ENCODE measurements at places on chromosomes 2 and 18. TPM values are rescaled to one million over a fixed set of nuclear protein-coding genes. Genes with fewer than 3 reads are reported as not detected.

MSTN gene
- not detected for polyA plus RNA-seq

- no peak for DNase-seq
Observed at GRCh38 chr2:129813404-129813803, 166.1 kb upstream of the RAB6C start.

GRCh38 chr2:29129586-29130281 lies 14.5 kb downstream of the CLIP4 start:
- no peak for DNase-seq

GRCh38 chr18:11752116-11752911 lies 63.2 kb downstream of the GNAL start:
- DNase-seq = no peak

GRCh38 chr2:120936476-120937334 lies 201.0 kb downstream of the GLI2 start:
- DNase-seq = no peak

CFC1 gene
- not detected for polyA plus RNA-seq

LGALSL gene
- not detected for polyA plus RNA-seq

CFAP221 gene
- not detected for polyA plus RNA-seq

GRCh38 chr2:164808776-164809175 lies 32.8 kb downstream of the COBLL1 start:
- no peak for DNase-seq

RNU2-63P gene
- 6.3 TPM for polyA plus RNA-seq

ACVR2A gene
- 4.1 TPM for polyA plus RNA-seq

DNA sequence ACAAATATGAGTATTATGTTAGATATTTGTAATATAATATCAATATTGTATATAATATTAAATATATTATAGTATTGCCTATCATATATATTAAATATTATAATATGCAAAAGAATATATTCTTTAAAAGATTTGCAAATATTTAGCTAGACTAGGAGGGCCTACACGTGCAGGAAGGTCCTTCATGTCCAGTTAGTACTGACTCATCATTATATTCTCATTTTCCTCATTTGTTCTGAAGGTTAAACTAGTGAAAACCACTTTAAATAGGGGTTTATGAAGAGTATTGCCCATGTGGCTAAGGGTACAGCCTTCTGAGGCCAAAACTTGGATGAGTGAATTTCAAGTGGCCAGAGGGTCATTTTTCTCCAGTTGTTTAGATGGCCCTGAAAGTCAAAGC lies 293.0 kb upstream of the VRK2 start:
- DNase-seq = no peak

DNA sequence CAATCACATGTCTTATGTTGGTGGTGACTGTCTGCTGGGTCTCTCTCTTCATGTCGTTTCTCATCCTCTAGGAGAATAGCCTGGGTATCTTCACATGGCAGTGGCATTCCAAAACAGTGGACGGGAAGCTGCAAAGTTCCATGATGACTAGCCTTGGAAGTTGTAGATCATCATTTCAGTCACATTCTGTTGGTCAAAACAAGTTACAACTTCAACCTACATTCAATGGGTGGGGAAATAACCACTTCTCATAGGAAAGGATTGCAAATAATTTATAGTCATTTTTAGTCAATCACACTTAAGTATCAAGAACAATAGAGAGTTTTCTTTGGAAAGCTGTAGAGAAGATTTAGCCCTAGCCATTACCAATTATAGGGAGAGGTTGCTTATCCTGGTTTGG lies 395.0 kb upstream of the CDH2 start:
- no peak for DNase-seq

- DNase-seq = no peak
Observed at GRCh38 chr2:148459377-148459778, 185.2 kb upstream of the EPC2 start.

GRCh38 chr2:98467082-98467536 lies 22.5 kb downstream of the INPP4A start:
- no peak for DNase-seq

C2orf42 gene
- 21.9 TPM for polyA plus RNA-seq

DNA sequence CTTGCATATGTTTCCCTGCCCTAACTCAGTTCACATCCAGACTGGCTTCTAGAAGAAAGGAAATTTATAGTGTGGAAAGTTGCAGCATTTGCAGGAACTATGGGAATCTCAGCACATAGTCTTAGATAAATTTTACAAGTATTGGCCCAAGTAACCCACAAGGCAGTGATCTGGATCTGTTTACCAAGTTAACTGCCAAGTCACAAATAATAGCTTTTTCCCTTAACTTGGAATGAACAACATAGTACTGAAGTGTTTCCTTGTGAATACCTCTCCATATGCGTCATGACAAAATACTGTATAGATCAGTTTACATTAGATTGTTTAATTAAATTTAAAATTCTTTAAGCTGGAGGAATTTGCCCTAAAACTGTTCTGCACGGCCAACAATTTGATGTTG lies 255.8 kb upstream of the EPAS1 start:
- no peak for DNase-seq

DNA sequence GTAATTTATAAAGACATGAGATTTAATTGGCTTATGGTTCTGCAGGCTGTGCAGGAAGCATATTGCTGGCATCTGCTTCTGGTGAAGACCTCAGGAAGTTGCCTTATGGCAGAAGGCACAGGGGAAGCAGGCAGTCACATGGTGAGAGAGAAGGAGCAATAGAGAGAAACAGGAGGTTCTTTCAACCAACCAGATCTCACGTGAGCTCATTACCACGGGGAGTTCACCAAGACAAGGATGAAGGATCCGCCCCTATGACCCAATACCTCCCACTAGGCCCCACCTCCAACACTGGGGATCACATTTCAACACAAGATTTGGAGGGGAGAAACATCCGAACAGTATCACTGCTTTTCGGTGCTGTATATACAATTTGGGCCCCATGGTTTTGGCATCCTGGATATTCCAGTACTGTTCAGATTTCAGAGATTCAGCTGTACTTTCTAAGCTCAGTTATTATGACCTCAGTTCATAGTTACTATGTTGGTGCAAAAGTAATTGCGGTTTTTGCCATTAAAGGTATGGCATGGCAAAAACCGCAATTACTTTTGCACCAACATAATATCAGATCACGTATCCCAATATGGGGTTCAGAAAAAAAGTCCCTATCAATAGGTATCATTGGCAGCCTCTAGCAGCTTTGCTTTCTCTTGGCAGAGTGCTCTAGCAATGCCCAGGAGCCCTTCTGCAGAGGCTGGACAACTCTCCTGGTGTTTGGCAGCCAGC lies 189.6 kb upstream of the SIX3 start:
- peak; percentile 22 for DNase-seq

- no peak for DNase-seq
Observed at GRCh38 chr2:132438691-132439090, 22.1 kb downstream of the GPR39 start.

DNA sequence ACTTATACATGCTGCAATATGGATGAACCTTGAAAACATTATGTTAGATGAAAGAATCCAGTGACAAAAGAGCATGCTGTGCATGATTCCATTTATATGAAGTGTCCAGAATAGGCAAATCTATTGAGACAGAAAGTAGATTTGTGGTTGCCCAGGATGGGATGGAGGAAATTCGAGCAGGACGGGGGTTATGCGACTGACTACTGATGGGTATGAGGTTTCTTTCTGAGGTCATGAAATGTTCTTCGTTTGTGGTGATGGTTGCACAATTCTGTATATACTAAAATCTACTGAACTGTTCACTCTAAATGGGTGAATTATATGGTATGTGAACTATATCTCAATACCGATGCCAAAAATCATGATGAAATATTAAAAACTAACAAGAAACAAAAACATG lies 18.9 kb upstream of the MTERF4 start:
- no peak for DNase-seq

ZNF892 gene
- polyA plus RNA-seq = 1.1 TPM

DNA sequence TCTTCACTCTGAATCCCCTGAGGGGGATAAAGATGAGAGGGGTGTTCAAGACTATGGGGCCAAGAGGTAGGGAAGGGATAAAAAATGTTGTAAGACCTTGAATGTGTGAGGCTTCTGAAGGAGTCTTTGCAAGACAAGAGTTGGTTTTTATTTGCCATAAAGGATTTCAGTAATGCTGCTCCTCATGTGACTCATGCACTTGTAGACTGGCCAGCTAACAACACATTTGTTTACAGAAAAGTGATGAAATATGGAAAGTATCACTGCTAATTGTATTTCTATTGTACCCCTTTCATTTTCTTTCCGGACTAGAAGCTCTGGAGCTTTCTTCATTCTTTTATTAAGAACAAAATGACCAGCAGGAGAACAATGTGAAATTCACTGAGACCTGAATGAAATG lies 782.1 kb downstream of the EPHA4 start:
- no peak for DNase-seq

DNA sequence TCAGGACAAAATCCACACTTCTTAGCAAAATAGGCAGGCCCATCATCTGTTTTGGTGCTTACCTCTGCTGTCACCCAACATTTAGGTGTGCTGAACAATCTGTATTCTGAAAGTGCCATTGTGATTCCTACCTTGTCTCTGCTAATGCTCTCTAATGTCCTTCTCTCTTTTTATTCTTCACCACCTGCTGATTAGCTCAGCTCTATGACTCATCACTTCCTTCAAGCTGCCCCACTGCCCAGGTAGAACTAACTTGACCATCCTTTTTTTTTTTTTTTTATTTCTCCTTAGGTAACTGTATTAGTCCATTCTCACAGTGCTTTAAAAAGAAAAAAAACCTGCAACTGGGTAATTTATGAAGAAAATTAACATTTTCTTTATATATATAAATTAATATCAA lies 478.7 kb upstream of the POU3F3 start:
- DNase-seq = no peak

SP5 gene
- polyA plus RNA-seq = not detected

SIX3 gene
- polyA plus RNA-seq = not detected

DNA sequence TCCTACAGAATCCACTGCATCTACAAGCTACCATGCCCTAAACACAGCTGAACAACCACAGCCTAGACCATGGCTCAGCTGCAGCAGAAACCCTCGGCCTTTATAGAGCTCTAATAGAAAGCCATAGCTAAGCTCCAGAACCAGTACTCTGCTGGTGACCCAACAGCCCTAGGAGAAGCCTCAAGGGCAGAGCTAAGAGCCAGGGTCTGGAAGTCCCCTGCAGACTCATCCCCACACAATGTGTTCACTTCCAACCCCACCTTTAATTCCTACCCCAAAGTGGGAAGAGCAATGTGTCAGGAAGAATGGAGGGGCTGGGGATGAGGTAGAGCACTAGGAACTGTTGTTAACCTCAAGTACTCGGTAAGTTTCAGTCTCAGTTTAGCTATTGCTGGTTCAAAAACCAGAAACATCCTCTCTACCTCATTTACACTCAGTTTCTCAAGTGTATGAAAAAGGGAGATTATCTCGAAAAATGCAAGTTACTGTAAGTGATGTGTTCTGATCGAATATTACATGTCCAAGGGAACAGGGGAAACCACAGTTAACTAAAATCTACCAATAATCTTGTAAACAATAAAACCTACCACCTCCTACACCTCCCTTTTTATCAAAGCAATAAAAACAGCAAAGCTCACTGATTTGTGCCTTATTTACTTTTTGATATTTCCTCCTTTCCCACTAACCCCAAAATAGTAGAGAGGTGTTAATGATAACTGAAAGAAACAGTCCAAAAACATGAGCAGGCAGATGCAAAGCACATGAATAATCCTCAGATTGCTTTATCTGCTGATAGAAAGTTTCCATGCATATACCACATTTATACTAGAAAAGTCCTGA lies 36.2 kb downstream of the THADA start:
- no peak for DNase-seq

- no peak for DNase-seq
Observed at GRCh38 chr18:3709205-3709604, 259.2 kb downstream of the TGIF1 start.

LYPD1 gene
- polyA plus RNA-seq = not detected

DNA sequence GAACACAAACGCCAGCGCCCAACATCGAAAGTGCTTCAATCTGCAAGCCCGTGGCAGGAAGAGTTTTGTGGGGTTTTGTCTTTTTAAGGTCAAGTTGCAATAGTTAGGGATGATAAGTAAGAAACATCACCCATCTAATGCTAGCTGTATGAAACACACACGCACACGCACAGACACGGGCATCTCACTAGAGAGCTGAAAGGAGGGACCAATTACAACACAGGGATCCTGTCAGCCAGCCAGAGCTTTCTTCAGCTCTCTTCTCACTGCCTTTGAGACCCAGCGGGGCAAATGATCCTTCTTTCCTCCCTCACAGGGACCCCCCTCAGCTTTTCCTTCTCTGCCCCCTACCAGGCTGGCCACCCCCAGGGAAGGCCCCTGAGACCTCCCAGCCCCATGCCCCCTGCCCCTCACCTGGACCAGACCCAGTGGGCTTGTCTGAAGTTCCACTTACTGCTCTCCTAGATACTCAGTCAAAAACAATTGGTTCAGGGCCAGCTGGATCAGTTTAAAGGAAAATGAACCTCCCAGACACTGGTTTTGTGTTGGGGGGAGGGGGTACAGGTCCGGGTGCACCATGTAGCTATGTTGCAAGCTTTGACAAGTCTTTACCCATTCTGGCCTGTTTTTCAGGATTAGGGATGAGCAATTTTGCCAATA lies 17.9 kb downstream of the CYP26B1 start:
- no peak for DNase-seq

- no peak for DNase-seq
Observed at GRCh38 chr2:178204977-178205376, 10.7 kb downstream of the OSBPL6 start.

ANKRD62 gene
- not detected for polyA plus RNA-seq

RAMP1 gene
- 0.22 TPM for polyA plus RNA-seq

DNA sequence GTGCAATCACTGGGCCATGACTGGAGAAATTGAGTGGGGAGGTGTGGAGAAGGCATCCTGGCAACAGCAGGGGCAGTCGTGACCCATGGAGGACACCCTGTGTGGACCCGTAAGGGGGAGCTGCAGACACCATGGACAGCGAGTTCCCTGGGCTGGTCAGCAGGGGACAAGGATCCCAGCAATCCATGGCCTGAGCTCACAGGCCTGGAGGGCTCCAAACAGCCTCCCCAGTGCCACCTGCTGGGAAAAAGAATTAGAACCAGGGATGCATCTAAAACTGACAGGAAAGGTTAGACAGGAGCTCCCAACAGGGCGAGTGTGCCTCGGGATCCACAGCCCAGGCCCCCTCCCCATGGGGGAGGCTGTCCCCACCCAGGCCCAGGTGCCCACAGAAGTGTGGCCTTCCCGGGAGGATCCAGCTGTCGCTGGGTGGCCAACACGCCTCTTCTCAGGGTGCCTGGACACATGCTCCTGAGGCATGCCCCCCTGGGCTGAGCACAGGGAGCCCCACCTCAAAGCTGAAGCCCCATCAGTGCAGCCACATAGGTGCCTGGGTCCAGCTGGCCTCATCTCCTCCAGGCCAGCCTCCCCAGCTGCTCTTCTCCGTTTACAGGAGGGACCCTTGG lies 20.5 kb upstream of the KIF1A start:
- DNase-seq = peak; percentile 18

TMEM182 gene
- polyA plus RNA-seq = 6.5 TPM

C2orf74 gene
- 48.9 TPM for polyA plus RNA-seq

POTEC gene
- polyA plus RNA-seq = not detected

- DNase-seq = no peak
Observed at GRCh38 chr2:99787769-99788382, 298.1 kb upstream of the REV1 start.
